GM12878 (cell line): ENCODE measurements at places on chromosomes 13 and 19.

DNA sequence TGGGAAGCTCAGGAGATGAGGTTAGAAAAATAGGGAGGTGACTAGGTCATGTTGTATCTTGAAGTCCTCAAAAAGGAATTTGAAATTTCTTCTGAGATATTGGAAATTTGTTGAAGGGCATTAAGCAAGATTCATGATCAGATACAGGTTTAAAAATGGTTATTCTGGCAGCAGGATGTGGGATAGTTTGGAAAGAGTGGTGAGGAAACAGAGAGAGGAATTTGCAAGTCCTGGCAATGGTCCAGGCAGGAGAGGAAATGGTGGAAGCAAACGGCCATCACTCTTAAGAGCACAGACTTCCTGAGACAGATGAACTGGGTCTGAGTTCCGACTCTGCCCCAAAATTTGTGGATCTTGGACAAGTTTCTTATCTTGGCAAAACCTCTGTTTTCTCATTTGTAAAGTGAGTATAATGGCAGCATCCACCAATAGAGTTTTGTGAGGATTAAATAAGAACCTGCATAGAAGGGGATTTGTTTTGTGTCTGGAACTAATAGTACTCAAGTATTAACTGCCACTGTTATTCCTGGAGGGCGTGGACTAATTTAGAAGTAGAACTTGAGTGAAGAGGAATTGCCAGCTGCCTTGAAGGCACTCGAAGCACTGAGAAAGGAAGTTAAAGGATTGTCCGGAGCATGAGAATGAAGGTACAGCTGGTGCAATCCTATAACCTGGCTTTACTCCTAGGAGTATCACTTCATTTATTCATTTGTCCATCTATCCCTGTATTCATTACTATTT lies 99.6 kb downstream of the CCNA1 start:
- H3K36me3 ChIP-seq, result no peaks in the 10 kb centered on the region
- no peak for DNase-seq
- no peaks in the 10 kb centered on the region for H3K4me1 ChIP-seq
- no peak overlapping the region for H3K27ac ChIP-seq
- no peaks in the 10 kb centered on the region for H3K27me3 ChIP-seq

DNA sequence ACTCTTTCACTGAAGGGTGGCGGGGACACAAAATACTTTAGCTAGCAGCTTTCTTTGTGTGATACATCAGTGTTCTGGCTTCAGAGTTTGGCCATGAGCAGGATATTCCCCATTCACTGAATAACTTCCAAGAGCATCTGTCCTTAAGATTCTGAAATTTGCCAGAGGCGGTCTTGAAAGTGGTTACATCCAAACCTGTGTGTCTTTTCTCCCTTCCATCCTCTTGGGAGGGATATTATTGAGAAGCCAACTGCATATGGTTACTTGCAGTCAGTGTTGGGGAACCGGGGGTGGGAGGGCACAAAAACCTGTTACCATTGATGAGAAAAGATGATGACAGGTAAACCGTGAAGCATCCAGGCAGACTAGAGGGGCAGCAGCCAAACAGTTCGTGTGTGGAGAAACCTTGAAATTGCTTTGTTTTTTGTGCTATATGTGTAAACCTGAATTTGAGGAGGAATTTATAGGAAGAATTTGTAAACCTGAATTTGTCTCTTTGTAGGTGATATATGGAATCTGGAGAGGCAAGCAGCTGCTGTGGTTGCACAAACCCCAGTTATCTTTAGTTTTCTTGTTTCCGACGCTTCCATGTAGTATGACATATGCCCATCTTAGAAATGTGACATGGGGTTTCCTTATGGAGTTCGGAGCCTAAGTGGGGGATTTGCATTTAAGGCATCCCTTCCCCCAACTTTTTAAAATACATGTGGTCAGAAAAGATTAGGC lies 104.8 kb downstream of the WDFY2 start:
- H3K36me3 ChIP-seq, result no peaks in the 10 kb centered on the region
- DNase-seq, result no peak
- peaks cover 9% of the 10 kb centered on the region for H3K4me1 ChIP-seq
- no peak overlapping the region for H3K4me3 ChIP-seq

DNA sequence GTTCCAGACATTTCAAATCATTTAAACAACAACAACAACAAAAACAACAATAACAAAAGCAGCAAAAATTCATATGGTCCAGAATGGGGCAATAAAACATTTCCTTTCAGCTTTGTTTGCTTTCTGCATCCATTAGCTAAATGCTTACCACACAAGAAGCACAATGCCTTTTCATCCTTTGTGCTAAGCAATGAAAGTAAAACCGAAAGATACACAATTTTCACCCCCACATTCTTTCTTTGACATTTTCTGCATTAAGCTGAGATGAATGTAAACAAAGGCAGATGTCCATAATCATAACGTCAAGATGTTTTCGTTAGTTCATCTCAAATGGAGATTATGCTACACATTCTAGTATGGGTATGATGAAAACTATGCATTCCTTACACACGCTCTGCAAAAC lies 568.5 kb downstream of the SLITRK6 start:
- H3K4me3 ChIP-seq, result no peak overlapping the region; the same call in 1 of the 2 replicates
- H3K27me3 ChIP-seq, result no peaks in the 10 kb centered on the region
- H3K4me1 ChIP-seq, result no peaks in the 10 kb centered on the region
- H3K36me3 ChIP-seq, result no peaks in the 10 kb centered on the region
- no peak for DNase-seq
- no peak overlapping the region for H3K27ac ChIP-seq

GRCh38 chr13:113874579-113875428 lies 10.9 kb upstream of the GAS6 start:
- no peak for DNase-seq
- no peaks in the 10 kb centered on the region for H3K36me3 ChIP-seq

DNA sequence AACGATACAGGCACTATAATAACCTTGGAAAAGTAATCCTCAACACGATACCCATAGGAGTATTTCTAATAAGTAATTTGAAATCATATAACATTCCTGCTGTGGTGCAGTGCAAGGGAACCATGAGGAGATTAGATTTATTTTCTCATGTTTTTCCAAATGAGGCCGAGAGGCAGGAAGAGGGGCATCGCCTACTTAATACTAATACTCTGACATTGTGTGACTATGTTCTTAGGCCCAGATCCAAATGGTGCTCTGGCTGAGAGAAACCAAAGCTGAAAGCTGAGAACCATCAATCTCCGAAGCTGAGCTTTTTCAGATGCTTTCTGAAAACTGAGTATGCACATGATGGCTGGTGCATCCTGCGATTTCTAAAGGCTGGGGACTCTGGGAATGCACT lies 248.0 kb upstream of the MAB21L1 start:
- no peak overlapping the region for H3K27ac ChIP-seq
- H3K27me3 ChIP-seq, result no peaks in the 10 kb centered on the region; the same call in 1 of the 2 replicates
- H3K4me3 ChIP-seq, result no peak overlapping the region
- DNase-seq, result no peak

- no peak overlapping the region for H3K4me3 ChIP-seq
These were observed 1278.8 kb upstream of the MIR17HG start for GRCh38 chr13:90068658-90069057.

GRCh38 chr19:38061294-38061693 lies 154.3 kb downstream of the SIPA1L3 start:
- H3K4me3 ChIP-seq, result no peak overlapping the region
- peaks cover 29% of the 10 kb centered on the region for H3K4me1 ChIP-seq
- no peak overlapping the region for H3K27ac ChIP-seq
- no peak for DNase-seq
- peaks cover 3% of the 10 kb centered on the region for H3K36me3 ChIP-seq

DNA sequence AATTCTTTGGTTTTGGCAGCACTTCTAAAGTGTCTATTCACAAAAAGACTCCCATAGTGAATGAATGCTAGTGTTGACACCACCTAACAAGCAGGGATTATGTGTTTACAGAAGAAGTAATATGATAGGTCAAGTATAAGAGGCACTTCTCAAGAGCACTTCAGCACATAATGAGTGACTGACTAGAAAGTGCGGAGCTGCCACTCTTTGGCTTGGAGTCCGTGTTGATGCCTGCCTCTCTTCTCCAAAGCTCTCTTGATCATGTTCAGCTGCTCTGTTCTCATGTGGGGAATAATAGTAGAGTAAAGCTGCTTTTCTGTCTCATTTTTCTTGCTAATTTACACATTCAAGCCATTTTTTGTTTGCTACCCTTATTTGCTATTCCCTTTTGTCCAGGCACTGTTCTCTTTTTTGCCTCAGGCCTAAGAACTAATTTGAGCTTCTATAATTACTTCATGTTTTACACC lies 22.7 kb upstream of the MAB21L1 start:
- no peak for DNase-seq
- no peaks in the 10 kb centered on the region for H3K4me1 ChIP-seq
- H3K27ac ChIP-seq, result no peak overlapping the region
- H3K27me3 ChIP-seq, result no peaks in the 10 kb centered on the region

DNA sequence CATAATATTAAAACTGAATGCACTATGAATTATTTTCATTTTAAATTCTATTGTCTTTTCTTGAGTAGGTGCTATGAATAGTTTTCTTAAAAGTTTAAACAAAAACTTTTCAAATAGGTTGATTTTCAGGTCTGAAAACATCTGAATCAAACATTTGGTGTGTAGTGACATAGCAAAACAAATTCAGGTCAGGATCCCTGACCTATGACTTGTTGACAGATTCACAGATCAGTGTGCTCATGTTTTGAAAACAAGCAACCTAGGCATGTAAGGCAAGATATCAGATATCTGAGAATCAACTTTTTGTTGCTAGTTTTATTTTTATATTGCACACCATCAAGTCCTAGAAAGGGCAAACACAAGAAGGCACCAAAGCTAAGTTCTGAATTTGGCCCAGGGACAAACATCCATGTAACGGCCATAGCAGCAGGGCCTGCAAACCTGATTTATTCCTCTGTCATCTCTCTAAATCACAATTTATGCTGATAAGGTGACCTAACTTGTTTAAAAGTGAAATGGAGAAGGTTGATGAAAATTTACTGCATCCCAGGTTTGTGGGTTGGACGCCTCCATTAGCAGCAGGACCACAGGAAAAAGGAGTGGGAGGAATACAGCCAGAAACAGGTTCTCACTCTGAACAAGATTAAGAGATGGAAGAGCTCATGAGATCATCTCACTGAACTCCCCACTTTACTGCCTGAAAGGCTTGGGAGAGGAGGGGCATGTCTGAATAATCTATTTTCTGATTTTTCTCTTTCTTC lies 337.7 kb downstream of the KCNRG start:
- DNase-seq, result no peak
- H3K27me3 ChIP-seq, result no peaks in the 10 kb centered on the region
- no peak overlapping the region for H3K4me3 ChIP-seq
- peaks cover 8% of the 10 kb centered on the region; the same call in 1 of the 2 replicates for H3K4me1 ChIP-seq

GRCh38 chr13:59861676-59862075 lies 302.1 kb downstream of the DIAPH3 start:
- H3K4me1 ChIP-seq, result no peaks in the 10 kb centered on the region
- no peak overlapping the region for H3K4me3 ChIP-seq
- H3K36me3 ChIP-seq, result no peaks in the 10 kb centered on the region
- DNase-seq, result no peak

DNA sequence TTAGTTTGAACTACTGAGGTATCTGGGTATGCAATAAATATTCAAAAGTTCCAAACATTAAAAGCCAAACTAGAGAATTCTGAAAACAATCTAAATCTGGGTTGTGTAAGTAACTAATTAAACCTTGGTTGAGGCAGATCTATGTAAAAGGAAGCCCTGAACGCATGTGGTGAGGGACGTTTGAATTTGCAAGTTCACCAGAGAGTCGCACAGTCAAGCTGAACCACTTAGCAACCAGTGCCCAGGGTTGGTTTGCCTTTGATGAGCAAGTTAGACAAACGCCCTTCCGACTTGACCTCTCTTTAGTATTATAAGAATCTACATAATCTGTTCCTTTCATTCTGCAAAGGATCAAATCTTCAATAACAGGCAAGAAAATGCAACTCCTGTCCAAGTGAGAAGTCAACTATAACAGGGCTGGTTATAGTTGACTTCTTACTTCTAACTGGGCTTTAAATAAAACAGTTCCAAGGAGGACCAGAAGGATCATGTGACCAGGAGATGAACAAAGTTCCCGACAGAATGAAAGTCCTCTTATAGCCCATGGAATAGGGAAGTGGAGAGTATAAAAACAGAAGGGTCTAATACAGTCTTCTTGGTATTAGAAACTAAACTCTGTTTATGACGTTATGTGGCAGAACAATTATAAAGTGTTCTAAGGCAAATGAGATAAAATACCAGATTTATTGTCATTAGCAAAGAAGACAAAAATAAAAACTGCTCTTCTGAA lies 40.6 kb downstream of the PHF11 start:
- no peaks in the 10 kb centered on the region for H3K27me3 ChIP-seq
- H3K27ac ChIP-seq, result no peak overlapping the region
- H3K4me1 ChIP-seq, result peaks cover 12% of the 10 kb centered on the region
- H3K4me3 ChIP-seq, result no peak overlapping the region
- DNase-seq, result no peak
- no peaks in the 10 kb centered on the region; the same call in 1 of the 2 replicates for H3K36me3 ChIP-seq

GRCh38 chr19:34345947-34346351 lies 19.0 kb upstream of the GPI start:
- no peak for DNase-seq
- H3K36me3 ChIP-seq, result peaks cover 9% of the 10 kb centered on the region; the same call in 1 of the 2 replicates
- H3K4me1 ChIP-seq, result 0 out of 2 replicates have a peak, but pooled peaks cover 4% of the 10 kb centered on the region
- H3K27me3 ChIP-seq, result no peaks in the 10 kb centered on the region
- no peak overlapping the region for H3K4me3 ChIP-seq

DNA sequence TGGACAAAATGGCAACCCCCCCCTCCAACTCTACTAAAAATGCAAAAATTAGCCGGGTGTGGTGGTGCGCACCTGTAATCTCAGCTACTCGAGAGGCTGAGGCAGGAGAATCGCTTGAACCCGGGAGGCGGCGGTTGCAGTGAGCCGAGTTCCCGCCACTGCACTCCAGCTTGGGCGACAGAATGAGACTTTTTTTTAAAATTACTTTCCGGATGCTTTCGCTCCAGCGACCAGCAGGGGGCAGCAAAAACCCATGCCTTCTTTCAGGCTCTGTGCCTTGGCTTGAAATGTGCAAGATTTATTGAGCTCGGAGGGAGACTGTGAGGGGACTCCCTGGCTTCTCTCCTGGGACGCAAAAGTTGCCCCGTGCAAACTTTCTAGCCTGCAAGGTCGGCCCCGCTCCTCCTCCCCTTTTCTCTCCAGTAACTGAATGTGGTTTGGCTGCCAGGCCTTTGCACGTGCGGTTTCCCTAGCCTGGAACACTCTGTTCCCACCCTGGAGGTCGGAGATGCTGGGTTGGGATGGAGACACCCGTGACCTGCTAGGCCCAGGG lies 61.4 kb upstream of the NFIC start:
- H3K4me1 ChIP-seq, result no peaks in the 10 kb centered on the region
- no peak overlapping the region for H3K4me3 ChIP-seq
- peak; percentile 27 for DNase-seq
- no peak overlapping the region for H3K27ac ChIP-seq
- no peaks in the 10 kb centered on the region for H3K36me3 ChIP-seq
- H3K27me3 ChIP-seq, result no peaks in the 10 kb centered on the region
